ENCODE measurements at places on chromosomes 5 and 9.

DNA sequence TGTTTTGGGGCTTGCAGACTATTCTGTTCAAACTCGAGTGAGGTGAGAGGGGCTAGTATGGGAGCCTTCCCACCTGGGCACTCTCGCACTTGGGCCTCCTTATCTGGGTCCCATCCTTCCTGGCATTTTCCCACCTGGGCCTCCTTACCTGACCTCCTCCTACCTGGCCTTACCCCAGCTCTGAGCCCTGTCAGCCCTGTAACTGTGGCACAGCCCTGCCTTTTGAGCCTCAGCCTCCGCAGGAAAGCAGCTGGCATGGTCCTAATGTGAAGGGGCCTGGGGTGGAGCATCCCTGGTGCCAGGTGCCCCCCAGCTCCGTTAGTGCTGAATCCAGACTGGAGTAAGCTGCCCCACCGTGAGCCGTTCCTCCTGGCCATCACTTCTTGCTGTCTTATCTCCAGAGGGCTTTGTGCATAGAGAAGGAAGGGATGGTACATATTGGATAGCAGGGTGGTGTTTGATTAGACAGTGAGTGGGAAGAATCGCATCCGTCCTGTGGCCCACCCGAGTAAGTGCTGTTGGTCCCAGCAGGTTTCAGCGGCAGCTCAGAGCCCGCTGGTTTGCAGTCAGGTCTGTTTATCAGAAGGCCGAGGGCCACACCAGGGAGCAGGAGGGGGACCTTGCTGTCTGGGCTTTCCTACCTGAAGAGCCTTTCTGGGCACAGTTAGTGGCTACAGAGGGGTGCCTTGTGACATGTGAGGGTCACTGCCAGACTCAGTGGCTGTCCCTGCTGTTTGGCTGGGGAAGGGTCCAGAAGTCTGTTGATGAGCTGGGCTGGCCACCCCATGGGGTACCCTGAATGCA lies 76.5 kb downstream of the WNK2 start:
- H3K27me3 ChIP-seq: no peaks in the 10 kb centered on the region
- DNase-seq: no peak
- H3K27ac ChIP-seq: no peak overlapping the region
- H3K36me3 ChIP-seq: no peaks in the 10 kb centered on the region

DNA sequence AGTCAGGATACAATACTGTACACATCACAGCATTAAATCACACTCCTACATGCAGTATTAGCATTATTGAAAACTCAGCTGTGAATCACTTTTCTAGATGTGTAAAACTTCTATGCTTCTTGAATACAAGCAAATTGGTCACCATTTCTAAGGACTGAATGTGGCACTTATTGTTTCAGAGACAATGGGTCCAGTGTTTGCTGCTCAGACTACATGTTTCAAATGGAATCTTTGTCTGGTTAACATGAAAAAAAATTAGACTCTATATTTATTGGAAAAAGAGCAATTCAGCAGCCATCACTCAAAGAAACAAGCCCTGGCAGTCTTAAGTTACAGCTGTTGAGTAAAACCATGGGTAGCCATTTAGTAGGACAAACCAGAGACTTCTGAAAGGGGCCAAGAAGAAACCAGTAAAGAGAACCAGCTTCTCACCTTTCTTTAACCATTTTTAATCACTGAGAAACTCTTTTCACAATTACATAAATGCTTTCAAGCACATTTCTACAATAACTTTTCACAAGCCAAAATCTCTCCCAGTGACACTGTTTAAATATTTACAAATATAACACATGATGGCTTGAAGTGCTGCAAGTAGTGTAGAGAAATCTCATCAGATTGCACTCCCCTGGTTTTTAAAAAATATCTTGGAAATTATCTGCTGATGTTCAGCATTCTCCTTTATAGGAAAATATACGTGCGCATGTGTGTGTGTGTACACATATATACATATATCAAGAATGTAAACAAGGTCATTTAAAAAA lies 35.2 kb downstream of the OR2K2 start:
- H3K36me3 ChIP-seq: no peaks in the 10 kb centered on the region
- H3K4me1 ChIP-seq: no peaks in the 10 kb centered on the region
- H3K27me3 ChIP-seq: no peaks in the 10 kb centered on the region
- no peak overlapping the region for H3K27ac ChIP-seq

- H3K4me1 ChIP-seq: no peaks in the 10 kb centered on the region
- no peaks in the 10 kb centered on the region for H3K36me3 ChIP-seq
- H3K27ac ChIP-seq: no peak overlapping the region
- H3K27me3 ChIP-seq: peaks cover 9% of the 10 kb centered on the region
Observed at GRCh38 chr5:509611-510185, 14.6 kb downstream of the SLC9A3 start.

DNA sequence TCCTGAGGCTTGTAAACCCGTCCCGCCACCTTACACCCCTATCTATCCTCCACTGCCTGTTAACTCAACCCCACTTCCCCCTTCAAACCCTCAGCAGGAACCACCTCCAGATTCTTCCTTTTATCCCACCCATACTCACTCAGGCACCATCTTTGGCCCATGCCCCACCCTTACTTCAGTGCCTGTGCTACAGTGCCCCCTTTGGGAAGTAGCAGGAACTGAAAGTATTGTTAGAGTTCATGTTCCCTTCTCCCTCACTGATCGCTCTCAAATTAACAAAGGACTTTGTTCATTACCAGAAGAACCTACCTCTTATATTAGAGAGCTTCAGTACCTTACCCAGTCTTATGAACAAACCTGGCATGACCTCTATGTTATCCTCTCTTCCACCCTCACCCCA lies 92.2 kb upstream of the MOCS2 start:
- H3K27ac ChIP-seq: no peak overlapping the region
- H3K27me3 ChIP-seq: no peaks in the 10 kb centered on the region
- no peaks in the 10 kb centered on the region for H3K36me3 ChIP-seq
- no peaks in the 10 kb centered on the region for H3K4me1 ChIP-seq
- H3K4me3 ChIP-seq: no peak overlapping the region

Measured in upper lobe of left lung (tissue), 6 donors.